NB4 (cell line): ENCODE measurements at places on chromosomes 7 and 10.

DNA sequence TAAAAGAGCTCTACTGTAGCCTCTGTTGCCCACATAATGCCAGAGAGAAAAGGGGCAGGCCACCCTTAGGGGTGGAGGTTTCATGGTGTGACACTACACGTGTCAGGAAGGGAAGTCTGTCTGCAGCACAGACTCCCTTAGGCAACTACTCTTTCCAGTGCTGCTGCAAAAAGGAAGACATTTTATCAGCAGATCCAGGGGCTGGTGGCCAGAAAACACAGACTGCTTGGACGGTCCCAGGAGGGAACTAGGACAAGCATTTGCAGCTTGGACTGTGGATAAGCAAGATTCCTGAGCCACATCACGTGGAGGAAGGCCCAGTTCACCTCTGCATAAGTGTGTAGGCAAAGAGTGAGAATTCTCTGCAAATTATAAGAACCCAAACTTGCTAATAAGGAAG lies 220.8 kb downstream of the FANK1 start:
- no peak for DNase-seq

- no peak for DNase-seq
Observed at GRCh38 chr7:4612237-4612636, 69.9 kb upstream of the FOXK1 start.

- no peak for DNase-seq
Observed at GRCh38 chr10:98814470-98814869, 367.7 kb upstream of the HPS1 start.

DNA sequence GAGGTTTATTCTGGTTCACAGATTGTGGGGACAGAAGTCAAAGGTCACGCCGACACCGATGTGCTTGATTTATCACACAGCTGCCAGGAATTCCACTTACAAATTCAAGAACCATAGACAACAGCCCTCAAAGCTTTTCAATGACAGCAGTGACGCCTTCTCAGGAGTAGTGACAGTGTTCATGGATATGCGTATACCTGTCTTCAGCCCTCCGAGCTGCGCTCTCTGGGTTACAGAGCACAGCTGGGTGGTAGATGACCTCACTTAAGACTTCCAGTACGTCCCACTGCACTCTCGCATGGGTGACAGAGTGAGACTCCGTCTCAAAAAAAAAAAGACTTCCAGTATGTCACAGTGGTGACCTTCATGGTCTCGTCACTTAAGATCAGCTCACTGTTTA lies 108.5 kb downstream of the TCERG1L start:
- DNase-seq, result no peak

DNA sequence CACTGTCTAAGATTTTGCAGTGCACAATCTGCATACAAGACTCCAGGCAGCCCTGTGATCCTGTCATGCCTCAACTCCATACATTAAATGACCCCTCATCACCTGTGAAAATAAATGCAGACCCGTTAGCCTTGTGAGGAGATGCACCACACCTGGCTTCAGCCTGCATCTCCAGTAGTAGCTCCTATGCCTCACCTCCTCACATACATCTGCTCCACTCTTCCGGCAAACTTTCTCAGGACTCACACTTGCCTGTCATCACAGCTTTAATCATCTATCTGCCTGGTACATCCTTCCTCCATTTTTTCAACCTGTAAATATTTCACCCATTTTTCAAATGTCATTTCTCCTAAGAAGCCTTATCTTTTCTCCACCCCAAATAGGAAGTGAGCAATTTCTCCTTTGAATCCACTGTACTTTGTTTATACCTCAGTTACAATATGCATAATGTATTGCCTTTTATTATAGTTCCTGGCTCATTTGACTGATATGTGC lies 39.3 kb upstream of the ABCB5 start:
- DNase-seq, result no peak

DNA sequence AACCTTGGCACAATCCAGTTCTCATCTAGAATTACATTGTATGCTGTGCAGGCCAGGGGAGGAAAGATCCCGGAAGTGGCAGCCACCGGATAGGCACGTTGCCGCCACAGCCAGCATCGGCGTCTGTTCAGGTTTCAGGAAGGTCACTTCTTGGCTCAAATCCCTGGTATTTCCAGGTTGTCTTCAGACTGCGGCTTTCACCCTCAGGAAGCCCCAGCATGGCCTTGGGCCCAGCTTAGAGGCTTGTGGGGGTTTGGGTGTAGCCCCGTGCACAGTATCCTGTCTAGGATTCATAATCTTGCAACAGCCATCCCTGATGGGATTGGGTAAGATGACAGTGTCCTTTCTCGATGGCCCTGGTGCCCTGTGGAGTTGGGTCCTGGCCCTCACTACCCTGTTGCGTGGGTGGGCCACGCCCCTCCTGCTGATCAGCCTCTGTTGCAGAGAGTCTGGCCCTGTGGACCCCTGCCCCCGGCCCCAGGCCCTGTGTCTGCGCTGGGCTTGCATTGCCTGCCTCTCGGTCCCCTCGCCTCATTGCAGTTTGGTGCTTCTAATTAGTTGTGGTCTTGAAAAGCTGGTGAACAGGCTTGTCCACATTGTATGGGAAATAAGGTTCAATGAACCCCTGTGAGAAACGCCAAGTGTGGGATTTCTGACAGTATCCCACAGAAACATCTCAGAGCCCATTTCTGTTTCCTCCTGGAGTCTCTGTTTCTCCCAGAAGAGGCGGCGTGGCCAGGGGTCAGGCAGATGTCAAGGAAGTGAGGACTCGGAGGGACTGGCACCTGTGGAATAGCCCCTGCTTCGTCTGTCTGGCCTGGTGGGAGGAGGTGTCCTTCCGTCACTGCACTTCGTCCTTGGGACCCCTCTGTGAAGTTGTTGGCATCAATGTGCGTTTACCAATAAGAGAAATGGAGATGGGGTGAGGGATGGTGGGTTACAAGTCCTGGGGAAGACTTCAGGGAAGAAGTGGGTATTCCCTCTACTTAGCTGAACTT lies 77.5 kb downstream of the MGMT start:
- DNase-seq, result no peak

- no peak for DNase-seq
Observed at GRCh38 chr7:30907527-30908267, 4.0 kb upstream of the AQP1 start.

- DNase-seq, result no peak
Observed at GRCh38 chr7:114942446-114943175, 20.7 kb downstream of the MDFIC start.

DNA sequence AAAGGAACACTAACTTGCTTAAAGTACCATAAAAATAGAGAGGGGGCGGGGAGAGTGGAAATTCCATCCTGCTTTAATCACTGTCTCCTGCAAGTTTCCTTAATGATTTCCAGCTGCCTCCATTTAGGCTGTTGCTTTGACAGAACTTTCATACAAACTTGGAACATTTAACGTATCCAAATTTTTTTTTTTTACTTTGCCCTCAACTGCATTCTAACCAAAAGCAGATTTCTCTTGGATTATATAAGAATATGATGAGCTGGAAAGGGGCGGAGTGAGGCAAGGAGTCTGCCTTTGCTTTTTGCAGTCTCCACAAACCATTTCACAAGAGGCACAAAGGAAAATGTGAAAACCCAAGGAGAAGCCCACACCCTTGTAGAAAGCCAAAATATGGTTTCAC lies 46.6 kb upstream of the COL1A2 start:
- no peak for DNase-seq

DNA sequence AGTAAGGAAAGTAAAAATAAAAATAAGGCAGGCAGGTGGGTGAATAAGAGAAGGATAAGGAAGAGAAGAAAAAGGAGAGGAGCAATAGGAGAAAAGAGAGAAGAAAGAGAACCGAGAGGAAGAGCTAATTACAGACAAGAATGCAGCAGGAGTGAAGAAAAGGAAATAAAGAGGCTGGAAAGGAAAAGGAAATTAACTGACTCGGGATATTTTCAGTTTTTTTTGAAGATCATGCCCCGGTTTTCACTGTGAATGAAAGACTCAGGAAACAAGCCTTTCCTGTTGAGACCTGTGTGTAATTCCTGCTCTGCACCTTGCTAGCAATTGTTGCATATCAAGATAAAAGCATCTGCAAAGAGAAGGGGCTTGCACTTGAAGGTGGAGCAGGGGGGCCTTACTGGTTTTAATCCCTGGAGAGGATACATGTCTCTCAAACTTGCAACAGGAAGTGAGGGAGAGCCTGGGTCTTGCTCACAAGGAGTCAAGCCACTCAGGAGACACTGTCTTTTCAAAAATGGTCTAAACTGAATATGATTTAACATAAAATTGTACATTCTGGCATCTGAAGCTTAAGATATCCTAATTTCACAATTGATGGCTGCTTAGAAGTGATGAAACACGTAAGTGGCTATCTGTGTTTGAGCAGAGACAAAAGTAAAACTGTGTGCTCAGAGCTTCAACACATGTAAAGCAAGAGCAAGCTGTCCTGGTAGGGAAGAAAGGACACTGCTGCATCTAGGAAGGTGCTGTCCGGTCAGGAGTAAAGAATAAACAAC lies 157.6 kb downstream of the FAM107B start:
- DNase-seq, result peak; percentile 83

DNA sequence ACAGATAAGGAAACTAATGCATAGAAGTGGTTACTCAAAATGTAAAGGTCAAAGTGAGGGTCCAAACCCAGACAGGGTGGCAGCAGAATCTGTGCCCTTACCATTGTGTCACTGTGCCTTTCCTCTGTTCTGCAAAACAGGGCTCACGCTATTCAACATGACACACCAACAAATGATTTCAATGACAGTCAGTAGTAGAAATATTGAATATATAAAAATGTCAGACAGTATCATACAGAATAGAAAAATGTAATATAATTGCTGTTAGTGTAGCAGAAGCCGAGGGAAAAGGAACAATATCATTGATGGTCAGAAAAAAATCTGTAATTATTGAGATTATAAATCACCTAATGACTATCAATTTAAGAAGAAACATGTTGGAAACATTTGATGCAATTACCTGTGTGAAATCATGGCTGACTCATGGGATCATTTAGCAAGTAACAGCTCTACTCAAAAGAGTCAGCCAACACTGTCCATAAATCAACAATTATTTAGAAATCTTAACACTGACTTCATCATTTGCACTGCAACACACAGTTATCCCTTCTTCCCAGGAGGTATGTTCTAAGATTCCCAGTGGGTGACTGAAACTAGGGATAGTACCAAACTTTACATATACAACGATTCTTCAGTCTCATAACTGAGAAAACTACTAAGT lies 198.7 kb downstream of the DGKI start:
- DNase-seq, result no peak

GRCh38 chr10:32139223-32140073 lies 83.2 kb upstream of the KIF5B start:
- peak; percentile 84 for DNase-seq

GRCh38 chr10:59079386-59080226 lies 96.8 kb upstream of the PHYHIPL start:
- no peak for DNase-seq

GRCh38 chr7:125511310-125511709 lies 581.7 kb upstream of the POT1 start:
- DNase-seq, result no peak

- peak; percentile 16 for DNase-seq
Observed at GRCh38 chr7:28032738-28033380, 147.7 kb downstream of the JAZF1 start.

- DNase-seq, result no peak
Observed at GRCh38 chr7:16985621-16986020, 103.8 kb upstream of the AGR3 start.

GRCh38 chr10:101216207-101217043 lies 12.8 kb downstream of the LBX1 start:
- no peak for DNase-seq

GRCh38 chr7:47149208-47149839 lies 432.6 kb downstream of the TNS3 start:
- DNase-seq, result no peak

DNA sequence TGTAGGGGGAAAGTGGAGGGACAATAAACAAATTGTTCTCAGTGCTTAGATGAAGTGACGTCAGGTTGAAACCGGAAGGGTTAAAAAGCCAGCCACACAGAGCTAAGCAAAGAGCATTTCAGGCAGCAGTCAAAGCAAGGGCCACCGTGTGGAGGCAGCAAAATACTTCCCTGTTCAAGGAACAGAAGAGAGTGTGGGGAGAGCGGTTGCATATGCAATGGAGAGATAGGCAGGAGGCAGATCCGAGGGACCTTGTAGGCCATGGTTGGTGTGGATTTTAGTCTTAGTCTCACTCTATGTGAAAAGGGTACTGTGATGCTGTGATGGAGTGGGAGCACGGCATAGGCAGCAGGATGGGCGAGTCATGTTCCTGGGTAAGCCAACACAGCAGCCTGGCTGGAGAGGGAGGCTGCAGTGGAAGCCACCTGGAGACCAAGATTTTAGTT lies 3.8 kb upstream of the STN1 start:
- no peak for DNase-seq

DNA sequence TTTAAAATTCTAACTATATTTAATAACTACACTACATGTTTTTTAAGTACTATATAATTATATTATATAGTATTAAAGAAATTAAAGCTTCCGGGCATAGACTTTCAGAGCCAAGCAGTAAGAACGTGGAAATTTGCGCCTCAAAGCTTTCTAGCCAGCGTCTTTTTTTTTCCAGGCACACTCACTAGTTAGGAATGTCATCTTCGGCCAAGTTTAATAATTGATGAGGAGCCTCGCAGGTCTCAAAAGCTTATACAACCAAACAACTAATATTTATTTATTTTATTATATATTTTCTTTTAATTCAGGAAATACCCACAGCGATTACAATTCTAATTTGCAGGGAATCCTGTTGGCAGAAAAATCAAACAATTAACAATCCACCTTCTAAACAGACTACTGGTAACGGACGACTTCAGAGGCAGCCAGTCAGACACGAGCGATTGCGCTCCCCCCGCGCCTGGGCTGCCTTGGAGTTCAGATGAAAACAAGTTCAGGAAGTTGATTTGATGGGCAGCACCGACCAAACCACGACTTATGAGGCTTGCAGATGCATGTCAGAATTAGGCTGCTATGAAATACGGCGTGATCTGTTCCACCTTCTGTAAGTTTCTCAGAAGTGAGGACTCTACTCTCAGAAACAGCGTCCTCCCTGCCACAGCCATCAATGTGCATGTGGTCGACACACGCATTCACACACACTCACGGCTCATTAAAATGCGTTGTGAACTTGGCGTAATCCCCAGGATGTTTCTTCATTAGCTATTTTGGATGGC lies 431.8 kb upstream of the MGMT start:
- peak; percentile 9 for DNase-seq

- no peak for DNase-seq
Observed at GRCh38 chr7:138670594-138670993, 30.6 kb downstream of the SVOPL start.

DNA sequence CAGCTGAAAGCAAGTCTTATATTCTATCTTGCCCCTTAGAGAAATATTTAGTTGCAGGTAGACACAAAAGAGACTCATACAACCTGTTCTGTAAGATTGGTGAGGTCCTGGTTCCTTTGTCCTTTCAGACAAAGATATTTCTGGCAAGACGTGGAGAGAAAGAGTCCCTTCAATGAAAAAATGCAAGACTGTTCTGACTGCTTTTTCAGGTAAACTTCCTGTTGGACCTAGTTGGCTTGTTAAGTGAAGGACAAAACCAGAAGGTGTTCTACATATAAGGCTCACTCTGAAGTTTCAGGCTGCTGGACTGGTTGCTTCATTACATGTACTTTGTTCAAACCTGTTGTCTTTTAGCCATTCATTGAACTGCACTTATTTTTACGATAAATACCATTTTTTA lies 119.0 kb upstream of the PTPRZ1 start:
- no peak for DNase-seq

GRCh38 chr7:132030086-132030568 lies 473.7 kb upstream of the PODXL start:
- no peak for DNase-seq
